ENCODE measurements at places on chromosomes 16 and 17. TPM values are rescaled to one million over a fixed set of nuclear protein-coding genes. Genes with fewer than 3 reads are reported as not detected.

The PRDM7 gene
- total RNA-seq, result not detected

The SULT1A4 gene
- 0.57 TPM for total RNA-seq

The LAT gene
- total RNA-seq, result 1.1 TPM

The SOX15 gene
- total RNA-seq, result 0.57 TPM

The TEKT5 gene
- under 0.01 TPM for total RNA-seq

The GUCY2D gene
- not detected for total RNA-seq

The KRTAP9-6 gene
- not detected for total RNA-seq

The DBNDD1 gene
- 0.72 TPM for total RNA-seq
